ENCODE measurements at places on chromosomes 7 and 10.

DNA sequence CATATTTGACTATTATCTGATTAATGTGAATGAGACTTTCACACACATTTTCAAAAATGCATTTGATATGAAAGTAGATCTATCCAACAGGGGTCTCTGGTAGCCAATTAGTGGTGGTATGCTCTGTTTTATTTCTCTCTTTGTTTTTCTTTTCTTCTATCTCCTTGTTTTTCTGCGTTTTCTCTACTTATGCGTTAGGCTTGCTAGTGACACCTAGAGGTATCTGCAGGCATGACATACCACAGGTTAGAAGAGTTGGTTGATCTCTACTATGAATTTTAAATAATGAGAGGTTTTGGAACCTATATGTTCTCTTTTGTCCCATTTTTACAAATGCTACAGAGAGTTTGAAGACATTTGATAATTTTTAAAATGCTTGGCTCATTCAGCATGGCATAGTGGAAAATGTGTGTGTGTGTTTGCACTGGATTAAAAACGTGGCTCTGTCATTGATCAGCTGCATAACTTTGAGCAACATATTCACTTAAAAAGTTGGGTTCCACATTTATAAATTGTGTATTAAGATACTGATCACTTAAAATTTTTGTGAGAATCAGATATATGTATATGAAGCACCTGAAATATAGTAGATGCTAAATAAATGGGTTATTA, 28.1 kb upstream of the PLXDC2 start:
- peak; percentile 45 for DNase-seq

GRCh38 chr10:1499359-1499957, 237.9 kb downstream of the ADARB2 start:
- no peak for DNase-seq

GRCh38 chr7:47576031-47576865, 5.7 kb downstream of the TNS3 start:
- no peak for DNase-seq

DNA sequence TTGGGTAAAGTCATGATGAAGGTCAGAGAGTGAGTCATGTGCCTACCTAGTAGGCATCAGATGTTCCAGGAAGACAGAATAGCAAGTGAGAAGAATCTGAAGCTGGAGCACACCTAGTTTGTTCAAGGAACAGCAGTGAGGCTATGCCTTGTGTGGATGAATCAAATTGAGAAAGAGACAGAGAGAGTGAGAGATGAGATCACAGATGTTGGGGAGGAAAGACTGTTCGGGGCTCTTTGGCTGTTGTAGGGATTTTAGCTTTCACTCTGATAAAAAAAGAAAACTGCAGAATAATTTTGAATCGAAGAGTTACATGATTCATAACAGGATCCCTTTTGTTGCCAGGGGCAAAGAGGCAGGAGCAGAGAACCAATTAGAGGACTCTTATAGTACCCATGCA, 6.3 kb downstream of the LIPF start:
- no peak for DNase-seq

GRCh38 chr7:155547161-155547791, 917 bp upstream of the CNPY1 start:
- DNase-seq: no peak

DNA sequence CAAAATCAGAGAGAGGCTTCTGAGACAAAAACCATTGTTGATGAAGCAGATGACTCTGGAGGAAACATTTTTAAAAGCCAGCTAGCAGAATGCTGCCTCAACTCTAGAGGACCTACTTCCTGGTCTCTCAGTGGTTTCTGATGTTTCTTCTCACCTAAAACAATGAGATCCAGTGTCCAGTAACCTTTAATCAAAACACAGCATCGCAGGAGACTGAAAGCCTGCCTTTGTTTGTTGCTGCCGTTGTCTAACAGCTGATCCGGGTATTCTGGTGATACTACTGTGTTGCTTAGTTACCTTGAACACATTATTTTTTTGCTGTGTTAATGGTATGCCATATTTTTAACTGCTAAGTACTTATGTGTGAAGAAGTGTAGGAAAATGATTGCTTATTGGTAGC, 70.9 kb downstream of the WIPF3 start:
- no peak for DNase-seq

GRCh38 chr7:11486271-11486670, 345.7 kb downstream of the THSD7A start:
- DNase-seq: no peak

DNA sequence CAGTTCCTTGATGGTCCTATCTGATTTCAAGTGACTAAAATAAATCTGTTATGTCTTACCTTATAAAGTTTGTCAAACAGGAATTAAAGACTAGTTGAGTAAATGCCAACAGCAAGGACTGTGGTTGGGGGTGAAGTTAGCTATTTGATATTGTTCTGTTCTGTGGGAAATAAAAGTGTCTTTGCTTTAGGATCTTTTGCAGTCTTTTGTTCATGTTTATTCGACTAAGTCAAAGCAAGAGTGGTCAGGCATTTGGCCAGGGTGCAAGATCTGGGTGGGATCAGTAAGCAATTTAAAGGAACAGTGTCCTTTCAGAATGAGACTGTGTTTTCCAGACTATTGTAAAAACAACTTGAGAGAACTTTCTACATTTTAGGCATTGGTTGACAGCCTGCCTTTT, at the start of gene COL28A1:
TSS of gene COL28A1 (minus strand) at position 183 of the 400 bp plus-strand sequence. CDS start 2,998 bp downstream, outside the sequence.
- peak; percentile 21 for DNase-seq

- DNase-seq: no peak
Measured at GRCh38 chr10:129713659-129714265, 246.7 kb downstream of the MGMT start.

GRCh38 chr7:24854866-24855265, 97.6 kb upstream of the GSDME start:
- DNase-seq: no peak

DNA sequence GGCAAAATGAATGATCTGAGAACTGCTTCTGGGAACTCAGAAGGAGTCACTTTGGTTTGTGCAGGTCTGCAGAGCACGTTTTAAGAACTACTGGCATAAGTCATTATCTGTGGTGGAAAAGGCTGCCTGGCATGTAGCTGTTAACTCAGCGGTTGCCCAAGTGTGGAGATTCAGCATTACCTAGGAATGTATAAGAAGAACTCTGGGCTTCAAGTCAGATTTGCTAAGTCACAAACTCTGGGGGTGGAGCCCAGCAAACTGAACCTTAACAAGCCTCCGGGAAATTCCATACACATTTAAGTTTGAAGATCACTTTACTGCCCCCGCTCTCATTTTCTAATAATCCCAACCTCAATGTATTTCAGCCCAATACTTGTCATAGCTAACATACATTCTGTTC, 31.1 kb downstream of the PLXDC2 start:
- peak; percentile 78 for DNase-seq

DNA sequence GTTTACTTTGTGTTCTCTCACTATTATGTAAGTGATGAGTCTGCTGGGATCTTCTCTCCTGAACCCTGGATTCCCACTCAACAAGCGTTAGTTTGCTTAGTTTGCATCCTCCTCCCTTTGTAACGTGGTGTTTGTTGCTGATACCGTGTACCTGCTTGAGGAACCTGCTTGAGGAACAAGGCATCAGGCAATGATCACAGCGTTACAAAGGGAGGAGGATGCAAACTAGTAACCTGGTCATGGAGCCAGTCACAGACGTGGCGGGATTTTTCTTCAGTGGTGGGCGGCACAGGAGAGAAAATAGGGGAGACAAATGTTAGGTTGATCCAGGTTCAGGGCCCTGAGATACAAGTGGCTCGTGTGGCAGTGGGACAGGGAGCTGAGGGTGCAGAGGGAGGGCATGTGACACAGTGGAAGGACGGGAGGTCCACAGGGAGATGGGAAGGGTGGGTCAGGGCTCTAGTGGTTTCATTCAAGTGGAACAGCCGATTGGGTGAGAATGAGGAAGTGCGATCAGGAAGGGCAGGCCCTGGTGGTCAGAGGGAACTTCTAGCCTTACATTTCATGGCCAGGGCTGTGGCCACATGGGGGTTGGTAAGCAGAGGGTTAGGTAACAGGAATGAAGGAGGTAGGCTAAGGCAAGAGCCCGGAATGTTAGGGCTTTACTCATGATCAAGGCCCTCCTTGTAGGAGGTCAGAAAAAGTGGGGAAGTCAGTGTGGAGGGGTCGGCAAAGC, 38.0 kb downstream of the SNX10 start:
- peak; percentile 35 for DNase-seq

DNA sequence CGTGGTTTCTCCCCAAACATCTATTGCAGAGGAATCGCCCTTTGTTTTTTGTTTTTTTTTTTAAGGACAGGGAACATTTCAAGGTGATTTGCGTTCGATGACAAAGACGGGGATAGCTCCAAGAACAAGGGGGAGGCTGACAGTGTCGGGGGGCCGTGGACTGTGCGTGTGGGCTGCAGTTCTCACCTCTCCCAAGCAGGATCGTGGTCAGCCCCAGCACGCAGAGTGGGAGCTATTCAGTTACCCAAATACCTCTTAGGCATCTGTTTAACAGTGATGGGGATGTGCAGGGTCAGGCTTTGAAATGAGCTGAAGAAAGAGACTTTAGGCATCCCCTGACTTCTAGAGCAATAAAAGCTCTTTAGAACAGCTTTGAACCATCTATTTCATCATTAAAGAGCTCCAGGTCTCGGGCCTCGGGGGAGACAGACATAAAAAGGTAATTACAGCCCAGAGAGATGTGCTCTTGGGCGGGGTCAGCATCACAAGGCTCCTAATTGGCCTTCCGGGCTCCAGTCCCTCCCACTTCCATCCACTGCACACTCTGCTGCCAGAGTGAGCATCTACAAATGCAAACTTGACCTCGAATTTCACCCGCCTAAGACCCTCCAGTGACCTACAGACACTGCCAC, 97.3 kb downstream of the MYL10 start:
- DNase-seq: no peak

GRCh38 chr10:103665162-103665889, 171.8 kb downstream of the NEURL1 start:
- DNase-seq: no peak

DNA sequence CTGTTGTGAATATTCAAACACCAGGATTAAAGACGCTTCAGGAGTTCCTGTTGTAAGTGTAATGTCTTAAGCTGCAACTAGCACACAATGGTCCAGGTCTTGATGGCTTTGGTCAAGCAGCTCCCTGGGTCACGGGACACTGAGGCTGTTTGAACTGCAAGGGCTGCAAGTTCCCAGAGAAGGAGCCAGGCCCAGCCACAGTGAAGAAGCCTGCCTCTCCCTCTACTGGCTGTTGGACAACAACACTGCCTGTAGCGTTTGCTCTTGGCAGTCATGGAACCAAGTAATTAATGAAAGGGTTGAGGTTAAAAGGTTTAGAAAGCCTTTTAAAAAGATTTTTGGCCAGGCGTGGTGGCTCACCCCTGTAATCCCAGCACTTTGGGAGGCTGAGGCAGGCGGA, 31.9 kb upstream of the GUSB start:
- DNase-seq: peak; percentile 45

GRCh38 chr10:9294132-9294663, 1239.7 kb downstream of the GATA3 start:
- no peak for DNase-seq

DNA sequence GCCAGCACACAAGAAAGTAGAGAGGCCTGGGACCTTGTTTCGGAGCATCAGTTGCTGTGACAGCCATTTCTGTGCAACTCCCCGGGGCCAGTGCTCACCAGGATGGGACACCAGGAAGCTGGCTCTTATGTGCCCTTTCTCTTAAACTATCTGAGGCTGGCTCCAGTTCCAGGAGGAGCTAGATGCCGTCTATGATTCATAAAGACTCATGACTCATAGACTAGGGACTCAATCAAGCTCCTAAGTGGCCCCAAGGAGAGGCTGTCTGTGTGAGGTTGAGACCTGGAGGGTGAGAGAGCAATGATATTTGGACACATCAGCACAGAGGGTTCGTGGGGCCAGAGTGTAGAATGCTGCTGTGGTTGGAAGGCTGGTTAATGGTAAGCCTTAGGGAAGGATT, 580.1 kb downstream of the CCSER2 start:
- DNase-seq: no peak

DNA sequence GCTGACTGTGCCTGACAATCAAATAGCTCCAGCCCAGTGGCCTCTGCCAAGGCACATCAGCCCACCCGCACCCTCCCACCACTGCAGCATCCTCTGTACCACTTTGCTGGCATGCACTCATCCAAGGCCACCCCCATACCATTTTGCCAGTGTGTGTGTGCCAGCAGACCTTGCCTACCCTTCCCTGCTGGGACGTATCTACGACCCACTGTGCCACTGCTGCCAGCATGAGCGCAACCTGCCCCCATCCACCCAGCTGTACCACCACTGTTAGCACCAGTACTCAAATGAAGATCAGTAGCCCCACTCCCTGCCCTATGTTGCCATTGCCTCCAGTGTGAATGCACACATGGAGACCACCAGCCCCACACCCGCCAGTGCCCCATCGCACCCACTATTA, 149.4 kb upstream of the PTN start:
- DNase-seq: no peak

GRCh38 chr10:5663692-5664427, 2.5 kb downstream of the ASB13 start:
- DNase-seq: no peak

DNA sequence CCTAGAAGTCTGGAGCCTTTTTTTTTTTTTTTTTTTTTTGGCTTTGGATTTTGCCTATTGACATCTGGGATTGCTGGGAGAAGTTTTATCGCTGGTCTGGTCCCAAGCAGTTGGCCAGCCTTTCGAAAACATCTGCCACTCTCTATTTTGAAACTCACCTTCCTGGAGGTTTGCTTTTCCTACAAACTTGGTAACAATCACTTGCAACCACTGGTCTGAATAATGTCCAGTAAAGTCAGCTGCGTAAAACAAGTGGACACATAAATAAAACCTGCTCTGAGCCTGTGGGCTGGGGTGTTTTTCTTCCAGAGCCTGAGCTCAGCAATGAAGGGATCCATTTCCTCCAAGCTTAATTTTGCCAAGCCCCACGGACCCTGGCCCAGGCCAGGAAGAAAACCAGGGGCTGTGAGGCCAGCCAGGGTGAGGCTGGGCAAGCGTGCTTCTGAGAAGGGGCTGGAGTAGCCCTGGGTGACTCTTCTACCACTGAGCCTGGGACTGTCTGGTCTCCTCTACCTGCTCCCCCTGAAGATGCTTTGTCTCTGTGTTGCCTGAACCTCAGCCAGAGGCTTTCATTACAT, 202.2 kb downstream of the GFRA1 start:
- DNase-seq: no peak

- no peak for DNase-seq
Measured at GRCh38 chr7:120241973-120242372, 31.0 kb upstream of the KCND2 start.

DNA sequence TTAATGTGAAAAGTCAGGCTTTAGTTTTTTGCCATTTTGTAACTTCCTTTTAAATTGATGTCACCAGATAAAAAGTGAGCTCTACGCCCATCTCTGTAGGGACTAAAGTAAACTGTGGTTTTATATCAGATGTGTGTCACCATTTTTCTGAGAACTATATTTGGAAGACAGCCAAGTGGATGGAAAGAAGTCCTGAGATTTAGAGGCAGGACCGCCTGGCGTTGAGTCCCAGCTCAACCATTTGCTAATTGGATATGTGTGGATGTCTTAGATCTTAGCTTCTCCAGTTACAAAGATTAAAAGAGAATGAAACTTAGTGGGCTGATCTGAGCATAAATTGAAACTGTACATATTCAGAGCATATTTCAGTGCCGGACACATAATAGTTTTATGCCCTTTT, 691.6 kb upstream of the CELF2 start:
- DNase-seq: no peak
